Memory B cell (primary cell): ENCODE measurements at places on chromosomes 12 and 14.

GRCh38 chr12:102300824-102301461 is 103.3 kb upstream of the PMCH start:
- DNase-seq, result no peak

GRCh38 chr14:62329427-62329826 is 567.2 kb downstream of the SNAPC1 start:
- DNase-seq, result no peak

DNA sequence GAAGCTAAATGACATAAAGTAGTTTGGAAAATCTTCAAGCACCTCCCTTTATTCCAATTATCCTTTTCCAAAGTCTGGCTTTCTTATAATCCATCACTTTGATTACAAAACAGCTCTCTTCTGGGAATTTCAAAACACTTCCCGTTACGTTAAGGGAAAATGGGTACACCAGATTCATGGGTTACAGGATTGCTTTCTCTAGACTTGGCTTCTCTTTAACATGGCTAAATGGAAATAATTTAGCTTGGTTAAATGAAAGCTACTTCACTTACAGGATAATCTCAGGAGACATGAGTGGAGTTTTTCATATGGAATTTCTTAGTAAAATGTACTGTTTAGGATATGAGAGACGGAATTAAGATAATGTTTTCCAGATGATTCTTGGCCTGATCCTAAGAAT is 14.7 kb downstream of the GSTZ1 start:
- no peak for DNase-seq

GRCh38 chr12:48764521-48764920 is 24.4 kb downstream of the ADCY6 start:
- DNase-seq, result no peak

DNA sequence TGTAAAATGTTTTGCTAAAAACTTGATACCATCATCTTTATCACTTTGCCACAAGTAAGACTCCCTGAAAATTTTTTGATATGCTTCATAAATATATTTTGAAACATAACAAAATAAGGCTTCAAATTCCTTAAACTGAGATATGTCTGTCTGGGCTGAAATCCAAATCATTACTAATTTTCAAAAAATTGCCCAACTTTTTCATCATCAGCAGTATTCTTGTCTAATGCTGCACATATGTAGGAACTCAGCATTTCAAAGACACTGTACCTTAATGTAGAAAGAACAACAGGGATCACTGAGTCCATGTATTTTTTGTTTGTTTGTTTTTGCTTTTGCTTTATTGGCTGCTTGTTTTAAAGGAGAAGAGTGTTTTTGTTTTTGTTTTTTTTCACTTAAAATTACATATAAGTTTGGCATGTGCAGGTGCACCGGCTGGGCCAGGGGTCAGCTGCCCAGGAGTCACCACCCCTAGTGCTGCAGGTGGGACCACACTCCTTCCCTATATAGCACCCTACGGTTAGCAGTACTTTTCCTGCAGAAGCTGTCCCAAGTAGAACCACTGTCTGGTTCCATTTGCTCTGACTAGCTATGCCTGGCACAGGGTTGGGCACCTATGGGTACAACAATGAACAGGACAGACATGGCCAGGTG is 231.2 kb downstream of the PIK3C2G start:
- DNase-seq, result no peak

- DNase-seq, result no peak
Observed at GRCh38 chr14:99681832-99682148, 2.3 kb upstream of the CYP46A1 start.

GRCh38 chr12:98156697-98157096 is 358.7 kb upstream of the TMPO start:
- DNase-seq, result no peak

GRCh38 chr14:28406196-28406595 is 360.4 kb upstream of the FOXG1 start:
- no peak for DNase-seq

GRCh38 chr14:100486025-100486828 is 101.0 kb downstream of the BEGAIN start:
- peak; percentile 33 for DNase-seq

DNA sequence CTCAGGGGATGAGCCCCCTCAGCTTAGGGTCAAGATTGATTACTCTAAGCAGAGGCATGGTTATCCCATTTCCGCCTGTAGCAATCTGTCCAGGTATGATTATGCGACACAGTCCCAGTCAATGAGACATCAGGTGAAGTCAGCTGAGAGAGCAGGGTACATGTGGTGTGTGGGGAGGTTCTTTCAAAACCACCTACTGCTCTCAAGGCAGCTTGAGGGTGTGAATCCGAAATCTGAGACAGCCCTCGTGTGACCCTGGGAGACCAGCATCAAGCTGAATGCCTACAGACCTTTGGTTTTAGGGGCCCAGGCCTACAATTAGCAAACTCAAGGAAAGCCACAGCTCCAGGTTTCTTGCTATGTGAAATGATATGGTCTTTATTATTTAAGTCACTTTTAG is 275.7 kb downstream of the ITPR2 start:
- DNase-seq, result no peak

DNA sequence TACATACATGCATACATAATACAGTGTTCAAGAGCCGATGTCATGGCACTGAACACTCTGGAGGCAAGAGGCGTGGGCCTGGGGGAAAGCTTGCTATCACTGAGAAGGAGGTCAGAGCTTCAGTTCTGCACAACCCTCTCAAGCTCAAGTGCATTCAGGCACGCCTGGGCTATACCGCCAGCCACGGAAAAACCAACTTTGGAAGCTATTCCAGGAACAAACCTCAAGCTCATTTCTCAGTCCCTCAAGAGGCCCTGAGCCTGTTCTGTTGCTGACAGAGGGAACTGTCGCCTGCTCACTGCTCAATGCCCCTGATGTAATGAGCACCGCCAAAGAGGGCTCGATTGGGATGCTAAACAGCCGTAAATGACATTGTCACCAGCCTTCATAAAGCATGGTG is 9.2 kb downstream of the NOS1 start:
- DNase-seq, result no peak

- no peak for DNase-seq
Observed at GRCh38 chr12:27319409-27319808, 13.2 kb upstream of the BMAL2 start.

GRCh38 chr12:79883216-79883615 is 51.7 kb downstream of the PPP1R12A start:
- DNase-seq, result no peak

DNA sequence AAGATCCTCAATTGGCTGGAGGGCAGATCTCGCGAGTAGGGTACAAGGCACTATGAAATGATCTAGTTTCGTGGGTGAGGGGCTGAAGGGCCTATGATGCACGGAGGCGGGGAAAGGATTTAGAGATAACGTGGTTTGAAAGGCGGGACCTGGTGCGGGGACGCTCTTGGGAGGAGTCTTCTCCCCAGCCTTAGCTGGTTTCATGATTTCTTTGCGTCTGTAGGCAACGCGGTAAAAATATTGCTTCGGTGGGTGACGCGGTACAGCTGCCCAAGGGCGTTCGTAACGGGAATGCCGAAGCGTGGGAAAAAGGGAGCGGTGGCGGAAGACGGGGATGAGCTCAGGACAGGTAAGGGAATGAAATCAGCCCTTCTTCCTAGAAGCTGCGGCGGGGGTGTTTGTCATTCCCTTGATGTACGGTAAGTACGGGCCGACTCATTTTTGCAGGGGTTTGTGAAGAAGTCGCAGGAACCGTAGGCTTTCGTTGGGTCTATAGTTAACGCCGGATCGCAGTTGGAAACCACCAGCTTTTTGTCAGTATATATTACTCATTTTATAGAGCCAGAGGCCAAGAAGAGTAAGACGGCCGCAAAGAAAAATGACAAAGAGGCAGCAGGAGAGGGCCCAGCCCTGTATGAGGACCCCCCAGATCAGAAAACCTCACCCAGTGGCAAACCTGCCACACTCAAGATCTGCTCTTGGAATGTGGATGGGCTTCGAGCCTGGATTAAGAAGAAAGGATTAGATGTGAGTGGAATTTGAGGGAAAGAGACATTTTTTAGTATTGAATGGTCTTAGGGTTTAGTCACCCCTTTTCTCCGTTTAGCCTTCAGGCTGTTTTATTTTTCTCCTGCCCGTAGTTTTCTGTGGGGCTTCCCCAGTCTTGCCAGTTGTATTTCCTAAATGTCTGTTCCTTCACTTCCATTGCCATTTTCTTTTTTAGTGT is 602 bp downstream of the APEX1 start:
- DNase-seq, result no peak

DNA sequence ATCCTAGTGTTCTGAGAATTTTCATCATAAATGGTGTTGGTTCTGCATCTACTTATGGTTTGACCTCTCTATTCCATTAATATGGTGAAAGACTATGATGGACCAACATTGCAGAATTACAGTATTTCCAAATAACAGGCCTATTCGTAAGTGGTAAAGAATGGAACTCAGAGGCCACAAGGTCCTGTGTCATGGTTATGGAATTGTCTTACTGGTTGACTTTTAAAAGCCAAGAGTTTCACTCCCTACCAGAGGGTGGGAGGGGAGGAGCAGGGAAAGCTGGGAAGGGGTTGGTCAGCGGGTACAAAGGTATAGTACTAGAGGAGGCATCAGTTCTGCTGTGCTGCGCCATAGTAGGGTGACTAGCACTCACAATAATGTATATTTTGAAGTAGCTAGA is 153.4 kb downstream of the TMEM132D start:
- DNase-seq, result no peak

GRCh38 chr14:99937475-99938244 is 127.6 kb upstream of the EVL start:
- no peak for DNase-seq

GRCh38 chr14:93269341-93270068 is 62.4 kb downstream of the UBR7 start:
- DNase-seq, result no peak

DNA sequence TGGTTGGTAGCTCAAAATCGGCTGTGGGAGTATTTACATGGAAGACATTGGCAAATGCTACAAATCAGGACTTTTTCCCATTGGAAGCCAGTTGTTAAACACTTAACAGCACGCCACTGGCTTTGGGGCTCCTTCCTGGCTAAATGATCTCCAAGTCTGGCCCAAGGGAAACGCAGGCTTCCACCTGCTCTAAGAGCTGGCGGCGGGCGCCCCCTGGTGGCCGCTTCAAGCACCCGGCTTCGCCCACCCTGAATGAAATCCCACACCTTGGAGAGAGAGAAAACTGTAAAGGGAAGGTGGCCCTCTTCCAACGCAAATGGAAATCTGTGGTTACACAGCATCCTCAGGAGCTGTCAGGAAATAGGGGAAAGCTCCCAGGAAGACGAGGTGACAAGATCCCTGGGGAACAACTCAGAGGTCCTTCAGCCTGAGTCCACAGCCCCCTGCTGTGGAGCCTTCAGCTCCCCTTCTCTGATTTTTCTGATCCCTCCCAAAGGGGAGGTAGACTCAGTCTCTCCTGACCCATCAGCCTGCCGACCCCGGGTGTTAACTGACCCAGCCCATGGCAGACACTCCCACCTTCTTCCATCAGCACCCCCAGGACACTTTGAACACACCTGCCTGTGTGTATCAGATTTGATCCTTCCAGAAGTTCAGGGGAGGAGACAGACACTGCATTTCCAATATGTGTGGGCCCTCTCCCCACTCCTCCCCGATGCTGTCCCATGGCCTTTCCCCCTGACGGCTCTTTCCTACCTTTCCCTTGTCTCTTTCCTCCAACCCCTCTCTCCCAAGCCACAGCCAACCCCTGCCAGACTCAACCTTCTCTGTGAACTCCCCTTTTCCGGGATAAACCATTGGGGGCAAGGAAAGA is 15.4 kb downstream of the SELPLG start:
- peak; percentile 86 for DNase-seq

GRCh38 chr12:94427501-94428381 is 31.9 kb downstream of the CEP83 start:
- DNase-seq, result no peak

- DNase-seq, result no peak
Observed at GRCh38 chr12:80794551-80794950, 77.8 kb downstream of the MYF5 start.

DNA sequence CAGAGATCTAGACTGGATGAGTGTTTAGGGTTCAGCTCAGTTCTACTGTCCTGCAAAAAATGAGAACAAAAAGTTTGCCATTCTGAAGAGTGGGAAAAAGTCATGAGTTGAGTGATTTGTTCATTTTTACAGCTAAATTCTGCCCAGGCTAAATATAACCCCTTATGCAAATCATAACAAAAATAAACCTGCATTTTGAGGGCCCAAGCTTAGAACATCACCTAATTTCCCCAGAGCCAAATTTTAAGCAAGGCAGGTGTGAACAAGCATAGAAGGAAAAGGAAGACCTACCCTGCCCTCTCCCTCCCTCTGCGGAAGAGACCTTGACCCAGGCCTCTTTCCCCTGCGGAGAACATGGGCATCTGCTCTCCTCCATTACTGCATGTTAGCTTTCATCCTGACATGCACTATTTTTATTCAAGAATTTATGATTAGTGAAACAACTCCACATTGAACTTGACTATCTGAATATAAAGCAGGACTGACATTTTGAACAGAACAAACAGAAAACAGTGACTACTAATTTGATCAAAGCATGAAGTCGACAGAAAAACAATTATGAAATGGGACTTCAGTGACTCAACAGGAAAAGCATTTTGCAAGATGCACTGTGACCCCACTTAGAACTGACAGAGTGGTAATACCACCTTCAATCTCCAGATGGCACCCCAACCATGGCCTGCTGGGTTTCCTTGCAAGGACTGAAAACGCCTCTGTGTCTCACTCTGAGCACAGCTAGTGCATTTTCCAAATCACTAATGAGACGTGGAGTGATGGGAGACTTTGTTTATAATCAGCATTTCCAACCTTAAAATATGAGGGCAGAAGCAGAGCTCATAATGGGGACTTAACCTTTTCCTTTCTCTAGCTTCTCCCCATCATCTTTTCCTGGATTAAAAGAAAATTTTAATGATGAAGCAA is 30.9 kb upstream of the SELPLG start:
- DNase-seq, result peak; percentile 79

DNA sequence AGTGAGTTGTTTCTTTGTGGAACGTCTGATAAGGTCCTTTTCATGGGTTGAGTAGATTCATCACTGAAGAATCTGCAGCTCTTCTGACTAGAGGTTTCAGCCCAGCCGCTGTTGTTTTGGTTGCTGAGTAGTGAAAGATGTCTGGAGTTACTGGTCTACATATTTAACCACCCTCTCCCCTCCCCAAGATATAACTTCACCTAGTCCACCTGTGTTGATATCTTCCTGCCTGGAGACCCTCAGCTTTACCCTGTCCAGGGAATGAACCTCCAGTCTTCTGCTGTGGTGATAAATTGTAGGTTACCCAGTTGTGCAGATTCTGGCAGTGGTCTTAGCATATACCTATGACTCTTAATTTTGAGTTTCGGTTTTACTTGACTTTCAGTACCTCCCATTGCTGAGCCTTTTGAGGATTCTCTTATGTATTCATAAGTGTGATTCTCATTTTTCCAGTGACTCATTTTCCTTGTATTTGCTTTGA is 62.9 kb downstream of the CCDC91 start:
- no peak for DNase-seq
